NCI-H1694 treated with DMSO at 0.1 percent for 48 hours (cell line): ENCODE measurements at places on chromosomes 2 and 18.

DNA sequence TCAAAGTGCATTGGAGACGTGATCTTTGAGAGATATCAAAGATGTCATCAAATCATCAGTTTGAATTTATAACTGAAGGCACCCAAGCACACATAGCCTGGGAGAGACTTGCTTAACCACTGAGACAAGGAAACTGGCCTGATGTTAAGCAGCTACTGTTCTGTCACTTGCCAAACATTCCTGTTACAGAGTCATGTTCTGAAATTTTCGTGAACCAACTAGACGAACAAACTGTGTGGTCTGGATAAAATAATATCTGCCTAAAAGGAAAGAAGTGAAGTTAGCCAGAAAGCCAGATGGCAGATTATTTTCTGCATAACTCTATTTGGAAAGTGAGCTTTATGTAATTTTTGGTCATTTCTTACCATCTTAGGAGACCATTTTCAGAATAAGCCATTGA lies 51.4 kb downstream of the SPATS2L start:
- no peak for DNase-seq

GRCh38 chr2:210899131-210899530 lies 342.7 kb downstream of the CPS1 start:
- DNase-seq: no peak

DNA sequence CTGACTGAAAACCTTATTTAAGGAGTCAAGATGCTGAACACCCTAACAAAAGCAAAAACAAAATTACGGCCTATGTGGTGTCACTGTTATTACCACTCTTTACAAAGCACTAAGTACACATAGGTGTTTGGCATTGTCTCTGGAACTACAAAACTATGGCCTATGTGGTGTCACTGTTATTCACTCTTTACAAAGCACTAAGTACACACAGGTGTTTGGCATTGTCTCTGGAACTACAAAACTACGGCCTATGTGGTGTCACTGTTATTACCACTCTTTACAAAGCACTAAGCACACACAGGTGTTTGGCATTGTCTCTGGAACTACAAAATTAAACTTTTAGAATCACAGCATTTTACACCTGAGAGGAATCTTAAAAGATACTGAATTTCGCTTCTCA lies 47.4 kb downstream of the SLC35F5 start:
- DNase-seq: no peak

DNA sequence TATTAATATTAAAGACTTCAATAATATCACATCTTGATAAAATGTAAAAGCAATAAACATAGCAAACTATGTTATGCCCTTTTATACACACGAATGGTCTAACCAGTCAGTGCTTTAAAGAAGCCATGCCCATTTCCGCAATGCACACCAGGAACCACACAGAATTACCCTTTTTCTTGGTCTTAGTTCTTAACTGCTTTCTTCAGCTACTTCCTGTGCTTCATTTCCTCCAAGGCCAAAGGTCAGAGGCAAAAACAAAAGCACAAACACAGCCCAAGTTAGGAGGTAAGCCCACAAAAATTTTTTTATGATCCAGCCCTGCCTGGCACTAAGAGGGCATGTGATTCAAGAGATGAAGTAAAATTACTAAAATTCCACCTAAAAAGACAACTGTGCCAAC lies 267.2 kb downstream of the FBXO15 start:
- no peak for DNase-seq

- DNase-seq: no peak
Observed at GRCh38 chr2:10863837-10864236, 47.9 kb upstream of the KCNF1 start.

GRCh38 chr2:102790091-102790455 lies 28.2 kb downstream of the TMEM182 start:
- no peak for DNase-seq

DNA sequence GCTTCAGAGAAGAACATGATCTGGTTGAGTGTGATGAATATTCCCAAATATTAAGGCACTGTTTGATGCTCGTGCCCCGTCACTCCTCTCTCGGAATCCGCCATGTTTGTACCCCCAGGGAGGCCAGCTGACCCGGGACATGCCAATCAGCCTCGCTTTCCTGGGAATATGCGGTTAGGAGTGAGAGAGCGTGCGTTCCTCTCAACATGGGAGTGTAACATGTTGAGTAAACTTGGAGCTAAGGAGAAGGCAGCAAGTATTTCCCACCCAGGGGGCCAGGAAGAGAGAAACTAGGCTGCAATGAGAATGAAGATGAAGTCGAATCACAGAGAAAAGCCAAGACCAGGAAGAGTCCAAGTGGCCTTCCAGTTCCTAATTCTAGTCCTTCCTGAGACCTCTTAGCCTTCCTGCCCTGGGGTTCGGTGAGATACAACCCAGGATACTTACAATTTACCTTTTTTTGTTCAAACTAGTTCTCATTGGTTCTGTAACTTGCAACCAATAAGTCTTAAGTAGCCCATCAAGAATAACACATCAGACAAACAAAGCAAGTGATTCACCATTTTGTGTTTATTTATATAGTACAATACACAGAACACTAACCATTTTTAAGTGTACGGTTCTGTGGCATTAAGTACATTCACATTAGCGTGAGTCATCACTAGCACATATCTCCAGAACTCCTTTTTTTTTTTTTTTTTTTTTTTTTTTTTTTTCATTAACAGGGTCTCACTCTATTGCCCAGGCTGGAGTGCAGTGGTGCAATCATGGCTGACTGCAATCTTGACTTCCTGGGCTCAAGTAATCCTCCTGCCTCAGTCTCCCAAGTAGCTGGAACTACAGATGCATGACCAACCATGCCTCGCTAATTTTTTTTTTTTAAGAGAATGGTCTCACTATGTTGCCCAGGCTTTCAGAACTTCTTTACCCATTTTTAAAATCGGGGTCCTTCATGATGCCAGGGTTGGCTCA lies 36.4 kb upstream of the SLC1A4 start:
- no peak for DNase-seq

GRCh38 chr2:157245846-157246764 lies 11.4 kb upstream of the GALNT5 start:
- no peak for DNase-seq

GRCh38 chr2:222054813-222055212 lies 244.0 kb downstream of the PAX3 start:
- no peak for DNase-seq

GRCh38 chr2:161745866-161746614 lies 121.8 kb downstream of the SLC4A10 start:
- no peak for DNase-seq

GRCh38 chr2:67877301-67877700 lies 185.5 kb downstream of the C1D start:
- no peak for DNase-seq

GRCh38 chr2:73928963-73929347 lies 2.3 kb downstream of the DGUOK start:
- no peak for DNase-seq

DNA sequence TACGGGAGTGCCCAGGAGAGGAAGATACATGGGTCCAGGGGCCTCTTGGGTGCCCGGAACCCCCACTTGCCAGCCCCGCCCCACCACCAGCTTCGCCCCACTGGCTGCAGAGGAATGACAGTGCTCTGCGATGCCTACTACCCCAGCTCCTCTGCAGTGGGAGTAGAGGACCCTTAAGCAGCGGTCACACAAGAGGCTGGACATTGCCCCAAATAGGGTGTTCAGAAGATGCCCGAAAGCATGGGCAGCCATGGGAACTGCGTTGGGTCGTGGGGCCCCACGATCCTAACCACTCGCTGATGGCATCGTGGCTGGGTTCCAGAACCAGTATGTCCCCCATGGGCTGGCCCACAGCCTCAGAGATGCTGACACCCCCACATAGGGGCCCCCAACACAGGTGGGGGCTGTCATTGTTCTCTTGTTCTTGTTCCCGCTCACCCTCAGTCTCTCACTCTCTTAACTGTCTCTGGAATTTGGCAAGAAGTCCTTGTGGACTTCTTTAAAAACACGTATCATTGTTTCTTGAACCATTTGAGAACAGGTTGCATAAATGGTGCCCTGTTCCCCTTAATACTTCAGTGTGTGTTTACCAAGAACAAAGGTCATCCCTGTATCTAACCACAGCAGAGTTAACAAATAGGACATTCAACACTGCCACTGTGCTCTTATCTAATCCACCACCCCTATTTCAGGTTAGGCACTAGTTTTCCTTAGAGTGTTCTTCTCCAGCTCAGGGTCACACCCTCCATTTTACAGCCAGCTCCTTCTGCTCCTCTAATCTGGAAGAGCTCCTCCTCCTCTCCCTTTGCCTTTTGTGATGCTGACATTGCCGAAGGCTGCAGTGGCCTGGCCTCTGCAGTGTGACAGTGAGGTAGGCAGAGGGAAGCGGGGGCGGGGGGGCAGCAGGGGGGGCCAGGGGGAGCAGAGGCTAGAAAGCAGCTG lies 76.3 kb downstream of the STPG4 start:
- DNase-seq: no peak

DNA sequence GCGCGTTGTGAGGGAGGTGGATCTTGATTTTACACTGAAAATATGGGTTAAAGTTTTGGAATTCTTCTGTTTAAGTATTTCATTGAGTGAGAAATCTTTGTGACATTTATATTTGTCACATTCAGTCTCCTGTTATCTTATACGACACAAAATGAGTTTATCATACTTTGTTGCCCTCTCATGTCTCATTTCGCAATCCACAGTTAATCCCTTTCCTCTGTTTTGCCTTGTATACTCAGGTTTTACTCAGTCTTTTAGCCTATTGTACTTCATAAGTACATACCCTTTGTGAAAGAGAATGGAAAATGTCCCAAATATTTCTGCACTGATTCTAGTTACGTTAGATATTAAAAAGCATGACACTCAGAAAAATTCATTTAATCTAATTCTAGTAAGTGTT lies 142.7 kb downstream of the ATP9B start:
- DNase-seq: no peak

DNA sequence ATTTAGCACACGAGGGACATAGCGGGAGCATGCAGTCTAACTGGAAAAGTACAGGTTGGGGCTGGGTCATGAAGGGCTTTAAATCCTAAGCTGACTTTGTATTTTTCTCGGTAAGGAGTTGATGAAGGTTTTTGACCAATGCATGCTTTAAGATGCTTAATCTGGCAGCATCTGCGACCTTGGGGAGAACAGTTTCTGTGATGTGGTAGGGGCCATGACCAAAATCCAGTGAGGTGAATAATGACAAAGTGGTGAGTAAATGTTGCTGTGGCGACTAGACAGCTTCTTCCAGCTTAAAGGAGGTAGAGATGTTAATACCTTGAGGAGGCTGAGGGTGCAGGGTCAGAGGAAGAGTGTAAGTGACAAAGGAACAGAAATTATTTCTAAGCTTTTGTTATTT lies 174.6 kb upstream of the ALPP start:
- DNase-seq: no peak

DNA sequence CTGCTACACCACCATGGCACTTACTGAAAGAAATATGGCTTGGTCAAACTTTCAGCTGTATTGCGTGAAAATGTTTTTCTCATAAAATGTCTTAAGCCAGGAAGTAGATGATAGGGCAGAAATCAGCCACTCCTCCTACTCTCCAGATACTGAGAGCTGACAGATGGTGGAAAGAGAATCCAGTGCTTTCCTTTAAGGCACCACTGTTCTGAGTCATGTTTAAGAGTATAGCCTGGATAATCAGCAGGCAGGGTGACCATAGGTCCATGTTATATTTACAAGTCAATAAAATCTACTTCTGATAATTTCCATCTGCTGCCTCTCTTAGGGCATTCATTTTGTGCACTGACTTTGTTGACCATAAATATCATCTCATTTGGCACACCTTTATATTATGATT lies 21.9 kb downstream of the ARPC2 start:
- DNase-seq: no peak

- DNase-seq: no peak
Observed at GRCh38 chr18:50671376-50671775, 111.5 kb downstream of the MAPK4 start.
